ENCODE measurements at places on chromosomes 3 and 15.

DNA sequence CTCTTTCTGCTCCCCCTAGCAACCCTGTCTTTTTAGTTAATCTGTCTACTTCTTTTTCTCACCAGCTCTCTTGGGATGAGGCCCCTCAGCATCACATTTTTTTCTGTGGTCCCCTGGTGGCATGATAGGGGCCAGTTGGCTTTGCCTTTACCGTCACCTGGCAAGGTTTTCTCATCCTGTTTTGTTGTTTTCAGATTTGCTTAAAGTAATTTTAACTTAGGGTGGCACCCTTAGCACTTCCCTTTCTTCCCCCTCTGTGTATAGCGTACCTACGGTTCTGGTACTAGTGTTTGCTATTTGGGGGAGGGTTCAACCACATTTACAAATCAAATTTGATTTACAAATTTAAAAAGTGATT lies 35.6 kb downstream of the PDCD6IP start:
- DNase-seq: no peak

GRCh38 chr15:83164771-83165404 lies 42.7 kb downstream of the HDGFL3 start:
- DNase-seq: no peak

GRCh38 chr3:136931606-136932005 lies 26.2 kb upstream of the IL20RB start:
- DNase-seq: no peak

DNA sequence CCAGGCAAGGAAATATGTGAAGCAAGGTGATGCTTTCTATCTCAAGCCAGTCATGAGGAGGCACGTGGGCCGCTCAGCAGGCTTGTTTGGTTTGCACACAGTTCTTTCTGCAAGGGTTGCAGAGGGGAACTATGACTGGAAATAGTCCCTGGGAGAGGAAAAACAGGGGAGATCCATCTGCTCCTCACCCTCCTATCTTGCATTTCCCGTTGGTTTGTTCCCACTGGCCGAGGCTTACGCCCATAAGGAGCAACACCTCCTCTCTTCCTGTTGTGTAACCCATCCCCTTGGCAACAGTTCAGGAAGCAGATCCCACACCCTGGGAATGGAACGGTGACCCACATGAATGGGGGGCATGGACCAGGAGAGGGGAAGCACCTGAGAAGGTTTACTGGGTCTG lies 72.1 kb upstream of the MAGI1 start:
- DNase-seq: no peak

- DNase-seq: peak; percentile 58
Observed at GRCh38 chr3:33047842-33048834, 48.8 kb downstream of the GLB1 start.

DNA sequence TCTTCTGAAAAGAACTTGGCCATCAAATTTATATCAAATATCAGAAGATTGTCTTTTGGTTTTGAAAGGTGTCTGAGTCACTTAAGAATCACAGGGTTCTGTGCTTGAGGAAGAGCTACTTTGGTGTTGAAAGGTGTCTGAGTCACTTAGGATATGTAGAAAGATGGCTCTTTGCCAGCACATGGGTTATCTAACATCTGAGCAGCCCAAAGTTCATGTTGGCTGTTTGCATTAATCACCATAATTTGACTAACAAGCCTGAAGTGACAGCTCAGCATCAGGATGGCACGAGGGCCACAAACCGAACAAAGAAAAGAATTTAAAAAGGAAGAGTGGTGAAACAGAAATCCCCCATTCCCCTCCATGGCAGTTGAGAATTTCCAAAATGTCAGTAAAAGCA lies 190.5 kb upstream of the CMC1 start:
- DNase-seq: no peak

DNA sequence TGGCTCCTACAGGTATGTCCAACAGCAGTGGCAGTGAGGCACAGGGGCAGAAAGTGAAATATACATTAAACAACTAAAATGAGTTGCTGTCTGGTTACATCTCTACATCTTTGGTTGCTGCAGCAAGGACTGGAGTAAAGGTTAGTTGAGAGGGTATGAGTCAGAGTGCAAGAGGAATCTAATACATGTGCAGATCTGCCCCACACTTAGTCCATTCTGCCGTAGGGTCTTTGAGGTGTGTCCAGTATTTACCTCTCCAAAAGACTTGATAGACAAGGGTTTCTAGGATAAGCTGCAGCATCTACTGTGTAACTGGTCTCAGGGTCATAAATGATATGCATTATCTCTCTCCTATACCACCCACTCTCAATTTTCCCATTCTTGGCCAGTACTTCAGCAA lies 6.2 kb upstream of the NEDD4 start:
- DNase-seq: no peak

- no peak for DNase-seq
Observed at GRCh38 chr3:9468460-9468859, 71.0 kb downstream of the SETD5 start.

GRCh38 chr15:62566248-62566647 lies 401.2 kb upstream of the C2CD4B start:
- no peak for DNase-seq

DNA sequence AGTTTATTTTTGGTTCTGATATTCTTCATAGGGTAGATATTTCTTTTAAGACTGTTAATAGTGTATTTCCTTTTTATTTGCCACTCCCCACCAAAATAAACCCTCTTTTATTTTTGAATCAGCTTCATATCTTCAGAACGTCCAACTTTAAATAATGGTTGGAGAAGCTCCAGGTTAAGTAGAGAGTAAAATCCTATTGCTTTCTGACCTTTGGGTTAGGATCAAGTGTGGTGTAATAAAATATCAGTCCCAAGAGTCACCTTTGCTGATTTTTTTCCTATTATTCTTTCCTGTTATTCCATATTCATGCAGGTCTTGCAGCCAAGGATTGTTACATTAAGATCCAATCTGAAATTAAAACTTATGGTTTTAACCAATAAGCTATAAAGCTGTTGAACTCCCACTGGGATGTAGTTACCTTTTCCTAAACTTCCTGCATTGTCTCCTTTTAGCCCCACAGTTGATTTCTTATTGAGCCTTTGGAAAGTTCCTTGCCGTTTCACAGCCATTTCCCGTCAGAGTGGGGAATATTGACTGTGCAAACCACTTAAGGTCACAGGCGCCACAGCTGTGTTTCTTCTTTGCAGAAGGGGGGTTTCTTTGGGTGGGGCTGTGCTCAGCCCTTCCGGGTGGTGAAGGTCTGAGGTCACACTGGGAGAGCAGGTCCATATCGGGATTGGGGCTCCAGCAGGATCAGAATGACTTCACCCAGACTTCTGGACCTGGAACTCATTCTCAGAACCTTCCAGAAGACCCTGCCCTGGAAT lies 287.3 kb upstream of the CTDSPL start:
- no peak for DNase-seq

DNA sequence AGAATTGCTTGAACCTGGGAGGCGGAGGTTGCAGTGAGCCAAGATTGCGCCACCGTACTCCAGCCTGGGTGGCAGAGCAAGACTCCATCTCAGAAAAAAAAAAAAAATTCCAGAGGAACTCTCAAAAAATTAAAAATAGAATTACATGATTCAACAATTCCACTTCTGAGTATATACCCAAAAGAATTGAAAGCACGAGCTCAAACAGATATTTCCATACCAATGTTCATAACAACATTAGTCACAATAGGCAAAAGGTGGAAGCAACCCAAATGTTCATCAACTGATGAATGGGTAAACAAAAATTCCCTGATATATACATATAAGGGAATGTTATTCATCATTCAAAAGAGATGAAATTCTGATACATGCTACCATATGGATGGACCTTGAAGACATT lies 16.9 kb upstream of the MORF4L1 start:
- no peak for DNase-seq

DNA sequence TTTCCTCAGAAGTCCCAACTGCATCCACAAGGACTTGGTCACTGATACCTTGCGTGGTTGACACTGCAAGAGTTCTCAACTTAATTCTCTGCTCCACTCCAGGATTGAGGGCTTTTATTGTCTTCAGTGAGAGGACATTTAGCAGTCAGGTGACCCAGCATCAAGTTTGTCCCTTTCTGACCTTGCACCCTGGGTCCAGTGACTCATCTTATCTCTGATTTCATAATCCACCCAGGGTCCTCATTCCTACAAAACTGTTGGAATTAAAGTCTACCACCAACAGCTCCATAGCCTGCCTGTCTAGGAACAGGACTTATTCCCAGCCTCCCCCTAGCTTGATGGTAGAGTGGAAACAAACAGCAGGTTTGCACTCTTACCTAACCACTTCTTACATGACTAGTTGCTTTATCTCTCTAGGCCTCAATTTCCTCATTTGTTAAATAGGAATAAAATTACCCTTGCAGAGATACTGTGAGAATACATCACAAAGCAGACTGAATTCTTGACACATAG lies 151.3 kb upstream of the LPP start:
- DNase-seq: no peak

DNA sequence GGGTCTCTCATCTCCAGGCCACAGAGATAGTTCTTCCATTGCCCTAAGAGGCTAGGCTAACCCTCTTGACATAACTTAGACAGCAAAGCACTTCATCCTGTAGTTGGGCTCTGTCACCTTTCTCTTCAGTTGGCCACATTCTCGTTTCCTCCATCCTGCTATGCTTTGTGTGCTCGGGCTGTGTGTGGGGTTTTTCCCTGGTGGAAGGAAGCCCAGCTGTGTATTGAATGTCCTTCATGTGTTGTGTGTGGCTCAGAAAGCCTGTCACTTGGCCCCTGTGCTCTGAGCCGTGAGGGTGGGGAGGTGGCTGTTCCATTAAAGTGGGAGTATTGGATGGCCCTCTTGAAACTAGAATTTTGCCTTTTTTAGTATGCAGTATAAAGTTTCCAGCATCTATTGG lies 8.8 kb upstream of the EXOG start:
- DNase-seq: no peak

- DNase-seq: no peak
Observed at GRCh38 chr15:67322481-67322880, 67.9 kb downstream of the IQCH start.

DNA sequence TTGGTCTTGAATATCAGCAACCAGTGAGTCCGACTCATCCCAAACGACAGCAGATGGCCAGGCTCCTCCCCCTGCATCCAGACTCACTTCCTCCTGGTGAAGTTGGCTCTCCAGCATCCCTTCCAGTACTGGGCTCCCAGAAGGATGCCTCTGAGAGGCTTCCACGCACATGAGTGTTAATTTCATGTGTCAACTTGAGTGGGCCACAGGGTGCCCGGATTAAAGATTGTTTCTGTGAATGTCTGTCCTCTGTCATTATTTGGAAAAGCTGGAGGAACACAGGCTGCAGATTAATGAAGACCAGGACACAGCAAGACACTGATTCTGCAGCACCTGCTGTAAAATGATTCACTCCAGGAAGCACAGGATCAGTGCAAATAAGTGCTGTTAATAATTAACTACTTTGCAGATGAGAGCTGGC lies 99.8 kb downstream of the ATP10A start:
- DNase-seq: no peak

DNA sequence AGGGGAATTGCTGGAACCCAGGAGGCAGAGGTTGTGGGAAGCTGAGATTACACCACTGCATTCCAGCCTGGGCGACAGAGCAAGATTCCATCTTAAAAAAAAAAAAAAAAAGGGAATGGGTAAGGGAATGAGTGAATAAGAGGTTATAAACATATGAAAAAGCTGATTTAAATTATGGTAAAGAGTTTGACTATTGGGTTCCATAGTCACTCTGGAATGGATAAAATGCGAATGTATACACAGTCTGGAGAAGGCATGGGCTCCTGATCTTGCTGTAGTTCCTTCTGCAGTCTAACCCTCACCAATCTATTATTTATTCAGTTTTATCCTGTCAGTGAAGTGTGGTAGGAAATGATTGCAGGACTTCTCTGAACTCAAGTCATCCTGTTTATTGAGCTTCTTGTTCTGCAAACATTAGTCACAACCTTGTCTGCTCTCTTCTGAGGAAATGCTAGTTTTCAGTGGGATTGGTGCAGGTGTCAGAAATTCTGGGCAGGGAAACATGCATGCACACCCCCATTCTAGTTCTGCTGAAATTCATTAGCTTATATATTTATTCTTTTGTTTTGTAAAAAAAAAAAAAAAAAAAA lies 190.9 kb upstream of the CFAP20DC start:
- no peak for DNase-seq

DNA sequence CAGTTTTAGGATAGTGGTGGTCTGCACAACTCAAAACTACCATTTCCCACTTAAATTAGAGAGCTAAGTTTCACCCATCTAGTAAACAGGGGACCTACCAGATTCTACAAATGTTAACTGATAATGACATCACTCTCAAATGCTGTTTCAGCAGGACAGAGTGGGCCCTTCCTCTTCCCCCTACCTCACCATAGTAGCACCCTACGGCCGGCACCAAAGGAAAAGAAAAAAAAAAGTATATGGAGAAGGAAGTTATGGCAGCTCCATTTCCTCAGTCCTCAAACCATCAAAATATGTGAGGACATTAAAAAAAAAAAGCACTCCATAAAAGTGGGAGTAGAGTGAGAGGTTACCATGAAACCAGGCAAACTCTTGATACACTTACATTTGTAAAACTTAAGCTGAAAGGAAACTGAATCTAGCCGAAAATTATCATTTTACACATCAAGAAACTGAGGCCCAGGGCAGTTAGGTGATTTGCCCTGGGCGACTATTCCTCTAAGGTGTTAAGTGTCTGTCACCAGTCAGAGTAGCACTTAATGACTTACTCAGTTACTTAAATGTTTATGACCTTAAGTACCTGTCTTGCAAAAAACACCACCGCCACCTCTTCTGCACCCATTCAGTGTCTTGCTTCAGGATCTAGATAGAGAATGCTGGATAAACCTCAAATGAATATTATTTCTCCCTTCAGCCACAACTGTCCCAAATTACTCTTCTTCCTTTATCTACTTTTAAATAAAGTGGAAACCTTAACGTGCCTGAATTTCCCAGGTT lies 2.7 kb downstream of the MSL2 start:
- DNase-seq: no peak

- DNase-seq: no peak
Observed at GRCh38 chr3:82261013-82261412, 499.6 kb upstream of the GBE1 start.

GRCh38 chr3:20760981-20761380 lies 575.0 kb upstream of the SGO1 start:
- DNase-seq: no peak

GRCh38 chr3:15531346-15531745 lies 9.8 kb upstream of the COLQ start:
- DNase-seq: no peak

DNA sequence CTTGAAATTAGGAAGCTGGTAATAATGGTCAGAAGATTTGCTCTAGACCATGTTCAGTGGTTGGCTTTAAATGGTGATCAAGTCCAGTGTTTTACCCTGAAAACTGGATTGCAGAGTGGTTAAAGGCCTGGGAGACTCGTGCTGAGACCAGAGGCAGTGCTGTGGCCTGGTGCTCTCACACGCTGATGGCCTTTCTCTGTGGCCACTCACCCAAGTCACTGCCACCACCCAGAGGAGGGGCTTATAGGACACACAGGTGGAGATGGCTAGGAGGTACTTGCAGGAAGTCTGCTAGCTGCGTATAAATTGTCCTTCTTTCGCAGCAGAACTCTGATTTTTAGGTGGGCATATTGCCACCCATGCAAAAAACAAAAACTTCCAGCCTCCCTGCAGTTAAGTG lies 6.2 kb upstream of the EHD4 start:
- DNase-seq: no peak

All from activated T-cell treated with anti-CD3 and anti-CD28 coated beads, Interleukin-2, amount 50 U/mL, for 24 hours (primary cell).